Testis (tissue), 5 donors: ENCODE measurements at places on chromosomes 2 and 18. TPM values are rescaled to one million over a fixed set of nuclear protein-coding genes. Genes with fewer than 3 reads are reported as not detected.

DNA sequence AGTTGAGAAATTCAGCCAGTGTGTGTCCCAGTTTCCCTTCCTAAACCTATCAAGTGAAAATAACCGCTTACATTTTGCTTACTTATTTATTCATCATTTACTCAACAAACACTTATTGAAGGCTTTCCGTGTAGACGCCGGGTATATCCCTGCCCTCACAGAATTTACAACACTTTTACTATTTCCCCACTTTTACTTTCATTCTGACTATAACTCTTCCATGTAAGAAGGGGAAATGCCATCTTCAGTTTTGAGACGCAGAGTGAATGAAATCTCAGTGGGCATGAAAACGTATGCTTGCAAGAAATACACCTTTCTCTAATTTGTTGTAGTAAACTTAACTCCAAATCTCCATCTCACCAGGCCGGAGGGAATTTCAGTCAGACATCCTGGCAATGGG lies 251.0 kb upstream of the CHAC2 start:
- DNase-seq: no peak

- no peak for DNase-seq
These were observed 154.3 kb downstream of the LCLAT1 start for GRCh38 chr2:30601375-30601774.

DNA sequence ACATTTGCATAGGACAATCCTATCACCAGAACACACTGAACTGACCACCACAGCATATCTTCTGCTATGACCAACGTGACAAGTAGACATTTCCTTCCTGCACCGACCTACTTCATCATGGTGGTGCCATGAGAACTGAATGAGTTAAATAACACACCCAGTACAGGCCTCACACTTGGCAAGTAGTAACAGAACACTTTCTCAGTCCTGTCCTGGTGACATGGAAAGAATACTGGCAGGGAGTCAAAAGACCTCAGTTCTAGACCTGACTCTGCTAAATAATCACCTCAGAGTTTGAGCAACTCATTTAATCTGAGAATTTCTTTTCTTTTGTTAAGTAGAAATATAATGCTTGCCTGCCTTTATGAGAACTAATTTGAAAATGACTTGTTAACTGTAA lies 186.3 kb upstream of the SMAD7 start:
- DNase-seq: no peak

GRCh38 chr2:165933211-165933910 lies 20.2 kb downstream of the TTC21B start:
- DNase-seq: no peak

- DNase-seq: no peak
These were observed 202.0 kb upstream of the SLC14A2 start for GRCh38 chr18:45413180-45413836.

GRCh38 chr2:18835787-18836186 lies 246.4 kb upstream of the NT5C1B start:
- no peak for DNase-seq

DNA sequence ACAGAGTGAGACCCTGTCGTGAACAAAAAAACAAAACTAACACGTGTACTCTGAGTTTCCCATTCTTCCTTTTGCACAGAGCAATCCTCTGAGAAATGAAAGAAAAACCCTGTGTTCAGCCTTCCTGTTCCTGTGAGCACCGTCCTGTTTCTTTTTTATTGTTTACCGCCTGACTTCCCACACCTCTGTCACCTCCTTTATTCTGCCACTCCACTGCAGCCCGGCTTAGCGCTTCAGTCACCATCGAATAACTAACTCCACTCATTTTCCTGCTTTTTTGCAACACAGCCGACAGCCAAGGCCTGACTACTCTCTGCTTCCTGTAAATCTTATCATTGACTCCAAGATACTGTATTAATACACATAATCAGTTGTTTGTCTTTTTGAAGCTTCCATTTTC lies 40.9 kb downstream of the TGOLN2 start:
- DNase-seq: no peak

- no peak for DNase-seq
These were observed 84.8 kb upstream of the ITGA6 start for GRCh38 chr2:172342611-172343010.

DNA sequence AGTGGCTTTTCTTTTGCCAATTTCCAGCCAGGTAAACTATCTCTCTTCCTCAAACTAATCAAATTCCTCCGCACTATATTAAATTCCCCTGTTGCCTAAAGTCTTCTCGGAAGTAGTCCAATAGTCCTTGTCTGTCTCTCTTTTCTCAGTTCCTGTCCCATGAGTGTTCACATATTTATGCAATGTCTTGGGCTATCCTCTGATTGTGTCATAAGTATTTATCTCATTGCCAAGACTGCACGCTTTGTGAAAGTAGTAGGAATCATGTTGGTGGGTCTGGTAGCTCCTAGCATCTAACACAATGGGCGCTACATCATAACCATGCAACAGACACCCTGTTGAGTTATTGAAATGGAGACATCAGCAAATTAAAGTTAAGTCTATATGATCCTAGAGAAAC lies 59.9 kb upstream of the POU3F3 start:
- no peak for DNase-seq

DNA sequence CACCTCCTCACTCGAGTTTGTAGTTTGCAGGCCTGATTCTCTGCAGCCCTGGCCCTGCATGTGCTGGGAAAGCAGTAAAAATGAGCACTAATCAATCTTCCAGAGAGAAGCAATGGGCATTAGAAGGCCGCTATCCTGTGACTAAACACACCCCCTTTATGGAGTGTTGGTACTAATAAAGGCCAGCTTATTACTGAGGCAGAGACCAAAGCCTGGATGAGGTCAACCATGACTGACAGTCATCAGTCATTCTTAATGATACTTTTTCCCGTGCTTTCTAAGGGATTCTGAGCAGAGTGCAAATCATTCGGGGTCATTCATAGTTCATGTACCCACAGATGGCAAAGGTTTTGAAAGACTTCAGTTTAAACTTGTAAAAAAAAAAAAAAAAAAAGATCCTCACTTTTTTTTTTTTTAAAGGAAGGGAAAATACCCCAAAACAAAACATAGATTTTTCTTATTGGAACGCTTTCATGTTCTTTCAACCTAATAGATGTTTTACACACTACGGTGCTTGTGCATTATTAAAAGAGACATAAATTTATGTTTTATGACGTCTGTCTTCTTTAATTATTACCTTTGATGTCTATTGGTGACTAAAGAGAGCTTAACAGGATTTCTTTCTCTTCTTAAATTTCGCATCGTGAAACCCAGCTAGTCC lies 13.2 kb downstream of the TSHZ1 start:
- DNase-seq: no peak

DNA sequence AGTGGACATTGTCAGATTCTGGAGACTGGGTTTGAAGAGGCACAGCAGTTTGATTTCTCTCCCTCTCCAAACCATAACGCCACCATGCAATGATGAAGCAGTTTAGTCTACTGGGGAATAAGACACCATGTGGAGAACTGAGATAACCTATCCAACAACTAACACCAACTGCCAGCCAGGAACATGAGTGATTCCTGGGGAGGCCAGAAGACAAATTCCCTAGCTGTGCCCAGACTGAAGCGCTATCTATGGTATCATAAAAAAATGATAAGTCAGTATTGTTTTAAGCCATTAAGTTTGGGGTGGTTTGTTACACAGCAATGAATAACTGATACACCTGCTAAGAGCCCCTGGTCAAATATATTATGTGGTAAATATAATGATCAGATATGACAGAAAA lies 129.3 kb downstream of the EXOC6B start:
- DNase-seq: no peak

DNA sequence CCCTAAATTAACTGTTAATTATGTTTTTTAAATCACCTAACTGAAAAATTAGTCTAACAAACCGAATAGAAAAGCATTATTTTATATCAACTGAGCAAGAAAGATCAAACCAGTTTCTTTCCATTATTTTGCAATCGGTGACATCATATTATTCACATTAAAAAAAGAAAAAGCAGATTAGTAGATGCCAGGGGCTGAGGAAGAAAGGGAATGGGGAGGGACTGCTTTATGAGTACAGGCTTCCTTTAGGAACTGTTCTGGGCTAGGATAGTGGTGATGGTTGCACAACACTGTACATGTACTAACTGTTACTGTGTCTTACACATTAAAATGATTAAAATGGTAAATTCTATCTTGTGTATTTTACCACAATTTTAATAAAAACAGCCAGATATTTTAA lies 59.3 kb downstream of the COBLL1 start:
- DNase-seq: no peak

GRCh38 chr2:233974530-233975071 lies 57.4 kb downstream of the TRPM8 start:
- no peak for DNase-seq

The DOCK10 gene
- total RNA-seq: 20.2 TPM

The SUPT7L gene
- total RNA-seq: 39.9 TPM

The GAREM1 gene
- total RNA-seq: 15.2 TPM

The RPL37A gene
- 1,188 TPM for total RNA-seq

The DTYMK gene
- total RNA-seq: 27.4 TPM
